ENCODE measurements at places on chromosomes 3 and 15.

DNA sequence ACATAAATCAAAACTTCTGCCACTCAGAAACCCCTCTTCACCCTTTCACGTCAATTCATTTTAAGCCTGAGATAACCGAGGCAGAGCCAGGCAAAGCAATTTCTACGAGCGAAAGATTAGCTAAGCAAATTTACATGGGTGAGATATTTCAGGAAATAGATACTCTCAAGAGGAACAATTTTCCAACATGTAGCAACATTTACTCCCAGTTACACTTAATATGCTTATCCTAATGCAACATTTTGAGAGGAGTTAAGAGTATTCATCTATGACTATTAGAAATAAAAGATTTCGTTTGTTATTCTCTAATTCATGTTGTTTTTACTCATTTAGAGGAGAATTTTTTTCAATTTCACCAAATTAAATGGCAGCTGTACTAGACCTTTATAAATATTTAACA lies 837 bp downstream of the TMC3 start:
- DNase-seq: no peak

GRCh38 chr3:165383381-165383780 lies 187.2 kb upstream of the SLITRK3 start:
- no peak for DNase-seq

DNA sequence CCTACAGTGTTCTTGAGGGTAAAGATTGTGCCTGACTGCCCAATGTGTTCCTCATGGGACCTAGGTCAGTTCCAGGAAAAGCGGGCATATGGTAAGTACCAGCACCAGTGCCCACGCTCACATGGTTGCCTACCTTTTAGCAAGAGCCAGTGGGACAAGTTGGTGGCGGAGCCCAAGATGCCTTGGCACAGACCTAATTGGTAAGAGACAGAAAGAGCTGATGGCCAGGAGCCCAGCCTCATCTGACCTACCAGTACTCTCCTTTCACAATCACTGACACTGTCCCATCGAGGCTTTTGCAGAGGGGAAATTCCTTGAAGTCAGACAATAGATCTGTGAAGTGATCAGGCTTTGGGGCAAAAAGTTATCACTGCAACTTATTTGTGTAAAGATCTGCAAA lies 98.4 kb upstream of the BCL6 start:
- DNase-seq: no peak

GRCh38 chr15:64845183-64845611 lies 3.5 kb downstream of the PLEKHO2 start:
- DNase-seq: no peak
